H54 (cell line): ENCODE measurements at places on chromosomes 3 and 15.
A peak's percentile ranks its signal among the peaks of the same experiment; 100 is the strongest.

DNA sequence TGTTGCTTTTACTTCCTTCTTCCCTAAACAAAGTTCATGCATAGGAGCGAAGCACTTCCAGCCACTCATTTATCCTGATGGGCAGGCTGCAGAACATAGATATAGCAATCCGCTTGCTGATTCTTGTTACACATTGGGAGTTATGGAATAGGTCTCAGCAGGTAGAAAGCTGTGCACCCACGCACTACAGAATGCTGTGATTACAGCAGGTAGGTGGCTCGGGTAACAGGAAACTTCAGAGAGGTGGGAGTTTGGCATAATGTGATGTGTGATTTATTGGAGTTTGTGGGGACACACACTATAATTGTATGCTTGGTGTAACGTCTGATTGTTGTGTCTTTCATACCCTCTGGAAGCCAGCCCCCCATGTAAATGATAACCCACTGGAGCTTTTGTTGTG, 99.2 kb upstream of the MEIS2 start:
- DNase-seq: no peak

DNA sequence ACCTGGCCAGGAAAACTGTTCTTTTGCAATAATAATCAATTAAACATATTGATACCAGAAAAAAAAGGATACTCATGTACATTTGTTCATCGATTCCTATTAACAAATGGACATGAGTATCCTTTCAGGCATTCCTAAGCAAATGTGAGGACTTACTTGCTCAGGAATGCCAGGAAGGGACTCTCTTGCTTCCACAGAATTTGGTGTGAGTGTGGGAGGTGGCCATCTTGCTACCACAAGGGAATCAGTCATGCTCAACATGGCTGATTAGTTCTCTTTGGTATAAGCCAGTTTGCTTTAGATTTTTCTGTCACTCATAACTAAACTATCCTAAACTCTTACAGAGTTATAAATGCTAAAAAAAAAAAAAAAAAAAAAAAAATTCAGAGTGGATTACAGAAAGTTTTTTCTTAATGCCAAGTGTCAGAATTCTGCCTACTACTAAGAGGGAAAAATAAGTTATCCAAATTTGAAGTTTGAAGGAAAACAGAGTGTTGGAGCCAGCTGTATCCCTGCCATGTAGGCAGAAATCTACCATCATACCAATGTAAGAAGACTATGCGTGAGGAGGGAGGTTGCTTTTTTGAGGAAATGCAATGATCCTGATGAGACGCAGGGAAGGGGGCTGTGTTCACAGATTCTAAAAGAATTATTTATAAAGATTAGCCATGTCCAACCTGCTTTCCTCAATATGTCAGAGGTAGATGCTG, 98.7 kb downstream of the PLD1 start:
- no peak for DNase-seq

GRCh38 chr15:94930441-94930840, 699.1 kb downstream of the MCTP2 start:
- DNase-seq: no peak

- no peak for DNase-seq
These were observed 166.2 kb downstream of the ADAMTS17 start for GRCh38 chr15:100175406-100176114.

DNA sequence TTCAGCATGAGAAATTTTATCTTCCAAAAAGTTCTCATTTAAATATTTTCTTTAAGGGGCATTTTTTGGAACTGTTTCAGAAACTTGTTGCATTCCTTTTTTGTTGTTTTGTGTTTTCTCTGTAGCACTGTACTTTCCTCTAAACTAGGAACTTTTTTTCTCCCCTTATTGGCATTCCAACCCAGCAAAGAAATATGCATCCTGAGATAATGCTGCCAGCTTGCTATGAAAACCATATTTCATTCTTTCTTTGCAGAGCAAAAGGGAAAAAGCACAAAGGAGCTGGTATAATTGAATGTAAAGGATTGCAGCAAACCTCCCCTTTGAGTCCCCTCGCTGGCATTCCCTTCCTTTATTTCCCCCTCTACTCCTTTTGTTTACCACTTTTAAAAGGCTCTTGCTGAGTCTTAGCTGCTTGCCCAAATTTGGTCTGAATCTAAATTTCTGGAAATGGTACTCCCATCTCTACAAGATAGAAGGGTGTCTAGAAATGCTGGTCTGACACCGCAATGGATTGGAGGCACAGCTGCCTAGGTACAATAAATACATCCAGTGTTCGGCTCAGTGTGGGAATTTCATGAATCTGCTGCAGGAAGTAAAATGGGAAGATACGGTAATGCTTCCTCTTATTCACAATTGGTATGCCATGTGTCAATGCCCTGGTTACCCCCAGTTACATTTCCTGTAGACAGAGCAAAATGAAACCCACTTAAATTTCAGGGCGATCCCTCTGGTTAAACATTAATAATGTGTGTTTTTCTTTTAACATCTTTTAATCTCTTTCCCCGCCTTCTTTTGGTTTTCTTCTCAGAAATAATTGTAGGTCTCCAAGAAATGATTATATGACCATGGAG, 156.6 kb downstream of the MEIS2 start:
- no peak for DNase-seq

DNA sequence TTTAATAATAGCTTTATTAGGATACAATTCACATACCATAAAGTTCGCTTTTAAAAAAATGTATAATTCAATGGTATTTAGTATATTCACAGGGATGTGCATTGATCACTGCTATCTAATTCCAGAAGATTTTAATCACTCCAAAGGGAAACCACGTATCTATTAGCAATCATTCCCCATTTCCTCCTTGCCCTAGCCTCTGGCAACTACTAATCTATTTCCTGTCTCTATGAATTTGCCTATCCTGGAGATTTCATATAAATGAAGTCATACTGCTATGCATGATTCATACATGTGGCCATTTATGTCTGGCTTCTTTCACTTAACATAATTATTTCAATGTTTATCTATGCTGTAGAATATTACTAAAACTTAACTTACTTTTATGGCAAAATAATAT, 32.0 kb upstream of the CASR start:
- no peak for DNase-seq

GRCh38 chr3:35678643-35679161, 39.4 kb downstream of the ARPP21 start:
- no peak for DNase-seq

- no peak for DNase-seq
These were observed 39.6 kb upstream of the TKT start for GRCh38 chr3:53295410-53295809.

DNA sequence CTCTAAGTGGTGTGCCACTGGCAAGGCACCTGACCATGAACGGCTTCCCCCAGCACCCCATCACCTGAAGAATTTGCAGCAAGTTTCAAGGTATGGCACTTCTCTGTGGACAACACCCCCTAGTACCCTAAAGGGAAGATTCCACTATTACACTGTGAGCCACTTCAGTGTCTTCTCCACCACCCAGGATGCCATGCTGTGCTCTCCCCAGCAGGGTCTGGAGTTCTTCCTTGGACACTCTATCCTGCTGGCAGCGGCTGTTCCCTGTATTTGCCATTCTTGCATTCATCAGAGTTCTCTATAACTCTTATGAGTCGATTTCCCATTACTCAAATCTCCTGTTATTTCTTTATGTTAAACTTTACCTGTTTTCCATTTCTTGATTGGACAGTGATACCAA, 33.9 kb upstream of the RNU6-1 start:
- DNase-seq: no peak

- DNase-seq: peak; percentile 25
These were observed 394 bp downstream of the OSBPL10 start for GRCh38 chr3:31980530-31981205.

- DNase-seq: no peak
These were observed 329.8 kb upstream of the RASGRP1 start for GRCh38 chr15:38894243-38894948.

- no peak for DNase-seq
These were observed 578.6 kb downstream of the PYDC2 start for GRCh38 chr3:192039593-192039992.

- DNase-seq: no peak
These were observed 22.1 kb downstream of the GOLGA6A start for GRCh38 chr15:74060251-74060650.

GRCh38 chr15:73760330-73761329, 7.5 kb upstream of the INSYN1 start:
- DNase-seq: no peak

- no peak for DNase-seq
These were observed 22.8 kb downstream of the TMEM43 start for GRCh38 chr3:14147617-14148016.

- DNase-seq: no peak
These were observed 50.0 kb downstream of the AMOTL2 start for GRCh38 chr3:134323966-134324962.

GRCh38 chr3:188581365-188581764, 427.4 kb downstream of the LPP start:
- no peak for DNase-seq
